GM23248 (cell line): ENCODE measurements at places on chromosomes 7 and 10.

DNA sequence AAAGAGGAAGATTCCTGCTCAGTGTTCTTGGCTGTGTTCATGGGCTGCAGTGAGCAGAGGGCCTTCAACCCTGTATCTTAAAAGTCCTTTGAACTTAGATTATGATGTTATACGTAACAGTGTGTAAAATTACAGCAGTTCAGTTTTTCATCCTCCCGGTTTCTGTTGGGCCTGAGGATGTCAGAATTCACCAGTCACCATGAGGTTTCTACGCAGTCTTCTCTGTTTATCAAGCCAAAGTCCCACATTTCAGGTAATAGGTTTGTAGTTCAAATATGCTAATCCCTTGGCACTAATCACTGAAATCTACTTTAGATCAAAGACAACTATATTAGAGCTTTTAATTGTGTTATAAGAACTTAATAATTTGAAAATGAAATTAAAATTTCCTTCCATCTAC is 24.9 kb downstream of the PLEKHA8 start:
- H3K4me3 ChIP-seq = no peak overlapping the region
- no peak overlapping the region for H3K27ac ChIP-seq
- no peaks in the 10 kb centered on the region for H3K4me1 ChIP-seq
- peaks cover 21% of the 10 kb centered on the region for H3K36me3 ChIP-seq
- no peak for DNase-seq
- no peaks in the 10 kb centered on the region for H3K27me3 ChIP-seq

GRCh38 chr7:103695521-103695920 is 249.5 kb upstream of the SLC26A5 start:
- H3K27ac ChIP-seq = no peak overlapping the region
- H3K36me3 ChIP-seq = no peaks in the 10 kb centered on the region
- no peaks in the 10 kb centered on the region for H3K4me1 ChIP-seq
- no peak overlapping the region for H3K4me3 ChIP-seq
- no peaks in the 10 kb centered on the region for H3K27me3 ChIP-seq

GRCh38 chr10:110410329-110411046 is 87.2 kb upstream of the DUSP5 start:
- peak overlapping the region; percentile 72 for H3K27ac ChIP-seq
- no peaks in the 10 kb centered on the region for H3K27me3 ChIP-seq
- peak; percentile 94 for DNase-seq
- peaks cover 57% of the 10 kb centered on the region for H3K4me1 ChIP-seq

DNA sequence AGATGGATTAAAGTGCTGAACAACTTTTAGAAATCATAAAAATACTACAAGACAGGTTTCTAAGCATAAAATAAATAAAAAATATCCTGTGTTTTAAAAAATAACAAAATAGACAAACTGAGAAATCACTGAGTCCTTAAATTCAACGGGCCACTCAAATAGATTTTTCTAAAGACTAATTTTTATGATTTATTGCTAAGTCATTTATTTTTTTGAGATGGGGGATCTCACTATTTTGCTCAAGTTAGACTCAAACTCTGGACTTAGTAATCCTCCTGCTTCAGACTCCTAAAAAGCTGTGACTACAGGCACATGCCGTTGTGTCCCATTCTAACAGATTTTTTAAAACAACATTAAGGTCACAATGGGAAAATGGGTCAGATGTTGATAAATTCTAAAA is 121.0 kb upstream of the THSD7A start:
- no peak for DNase-seq
- H3K27ac ChIP-seq = no peak overlapping the region
- H3K4me1 ChIP-seq = no peaks in the 10 kb centered on the region
- H3K27me3 ChIP-seq = no peaks in the 10 kb centered on the region

DNA sequence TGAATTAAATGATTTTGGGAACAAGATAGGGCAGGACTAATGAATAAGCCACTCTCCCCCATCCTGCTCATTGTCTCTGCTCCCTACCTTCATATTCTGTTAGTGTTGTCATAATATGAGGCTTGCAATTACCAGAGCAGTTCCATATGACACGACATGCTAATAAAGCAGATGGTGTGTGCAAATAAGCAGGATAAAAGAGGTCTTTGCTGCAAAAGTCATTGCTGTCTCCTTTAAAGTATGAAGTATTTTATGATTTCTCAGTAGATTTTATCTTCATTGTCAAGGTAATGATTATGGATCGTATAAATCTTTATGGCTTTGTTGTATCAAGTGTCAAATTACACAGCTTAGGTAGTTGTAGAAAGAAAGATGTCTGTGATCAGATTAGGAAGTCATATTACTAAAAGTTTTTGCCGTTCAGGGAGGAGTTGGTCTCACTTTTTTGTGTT is 114.8 kb downstream of the SDK1 start:
- no peak overlapping the region for H3K27ac ChIP-seq
- no peaks in the 10 kb centered on the region for H3K4me1 ChIP-seq
- no peaks in the 10 kb centered on the region for H3K27me3 ChIP-seq

GRCh38 chr7:91526404-91526803 is 262.2 kb downstream of the FZD1 start:
- DNase-seq = no peak
- no peak overlapping the region for H3K27ac ChIP-seq
- no peaks in the 10 kb centered on the region for H3K4me1 ChIP-seq
- no peak overlapping the region for H3K4me3 ChIP-seq

- DNase-seq = no peak
- H3K27me3 ChIP-seq = peaks cover 6% of the 10 kb centered on the region
- no peak overlapping the region for H3K27ac ChIP-seq
These were observed 37.7 kb upstream of the R3HCC1L start for GRCh38 chr10:98096731-98097130.

GRCh38 chr10:32376097-32376496 is 29.1 kb upstream of the EPC1 start:
- peaks cover 20% of the 10 kb centered on the region; the same call in 1 of the 2 replicates for H3K4me1 ChIP-seq
- peak; percentile 17 for DNase-seq
- H3K36me3 ChIP-seq = no peaks in the 10 kb centered on the region
- H3K27me3 ChIP-seq = no peaks in the 10 kb centered on the region
- no peak overlapping the region for H3K27ac ChIP-seq

DNA sequence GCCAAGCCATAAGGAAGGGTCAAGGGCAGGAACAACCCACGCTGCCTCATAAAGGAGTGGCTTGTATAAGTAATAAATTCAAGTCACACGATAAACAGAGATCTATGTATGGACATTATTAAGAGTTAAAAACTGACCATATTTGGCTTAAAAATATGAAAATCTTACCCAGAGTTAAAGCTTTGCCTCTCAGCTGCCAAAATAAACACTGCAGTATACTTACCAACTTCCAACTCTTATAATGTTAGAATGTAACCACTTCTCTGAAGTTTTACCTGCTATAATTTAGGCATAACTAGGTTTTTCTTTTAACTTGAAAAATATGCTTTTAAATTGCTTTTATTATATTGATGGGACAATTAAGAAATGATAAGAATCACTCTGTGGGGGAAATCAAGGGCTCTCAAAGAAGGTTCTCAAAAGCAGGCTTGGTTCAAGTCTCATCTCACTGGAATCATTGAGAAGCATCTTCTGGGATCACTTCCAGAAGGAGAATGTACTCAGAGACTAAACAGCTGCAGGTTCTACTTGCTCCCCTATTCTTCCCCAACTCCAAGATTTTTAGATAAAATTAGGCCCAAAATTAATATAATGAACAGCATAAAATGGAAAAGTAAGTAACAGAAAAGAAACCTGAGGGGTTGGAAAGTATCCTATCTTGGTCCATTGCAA is 16.1 kb upstream of the CAV2 start:
- H3K27ac ChIP-seq = no peak overlapping the region
- H3K4me1 ChIP-seq = peaks cover 5% of the 10 kb centered on the region
- H3K4me3 ChIP-seq = no peak overlapping the region
- H3K36me3 ChIP-seq = no peaks in the 10 kb centered on the region
- no peaks in the 10 kb centered on the region for H3K27me3 ChIP-seq

GRCh38 chr10:47183704-47184041 is 116.3 kb upstream of the GDF10 start:
- no peaks in the 10 kb centered on the region for H3K4me1 ChIP-seq
- peak; percentile 57 for DNase-seq
- H3K27me3 ChIP-seq = no peaks in the 10 kb centered on the region
- H3K4me3 ChIP-seq = no peak overlapping the region
- H3K27ac ChIP-seq = no peak overlapping the region
- H3K36me3 ChIP-seq = no peaks in the 10 kb centered on the region

GRCh38 chr10:106043863-106044262 is 1120.6 kb downstream of the SORCS1 start:
- H3K4me1 ChIP-seq = no peaks in the 10 kb centered on the region
- peak; percentile 46 for DNase-seq
- peak overlapping the region; percentile 24; the same call in 1 of the 2 replicates for H3K27ac ChIP-seq

- H3K4me1 ChIP-seq = peaks cover 28% of the 10 kb centered on the region
- no peak for DNase-seq
- no peaks in the 10 kb centered on the region for H3K27me3 ChIP-seq
- no peak overlapping the region for H3K4me3 ChIP-seq
- no peak overlapping the region for H3K27ac ChIP-seq
These were observed 41.5 kb downstream of the BAIAP2L1 start for GRCh38 chr7:98359395-98359794.

GRCh38 chr7:109308816-109309215 is 739.1 kb downstream of the DNAJB9 start:
- no peaks in the 10 kb centered on the region for H3K36me3 ChIP-seq
- no peaks in the 10 kb centered on the region for H3K4me1 ChIP-seq
- H3K27ac ChIP-seq = no peak overlapping the region

DNA sequence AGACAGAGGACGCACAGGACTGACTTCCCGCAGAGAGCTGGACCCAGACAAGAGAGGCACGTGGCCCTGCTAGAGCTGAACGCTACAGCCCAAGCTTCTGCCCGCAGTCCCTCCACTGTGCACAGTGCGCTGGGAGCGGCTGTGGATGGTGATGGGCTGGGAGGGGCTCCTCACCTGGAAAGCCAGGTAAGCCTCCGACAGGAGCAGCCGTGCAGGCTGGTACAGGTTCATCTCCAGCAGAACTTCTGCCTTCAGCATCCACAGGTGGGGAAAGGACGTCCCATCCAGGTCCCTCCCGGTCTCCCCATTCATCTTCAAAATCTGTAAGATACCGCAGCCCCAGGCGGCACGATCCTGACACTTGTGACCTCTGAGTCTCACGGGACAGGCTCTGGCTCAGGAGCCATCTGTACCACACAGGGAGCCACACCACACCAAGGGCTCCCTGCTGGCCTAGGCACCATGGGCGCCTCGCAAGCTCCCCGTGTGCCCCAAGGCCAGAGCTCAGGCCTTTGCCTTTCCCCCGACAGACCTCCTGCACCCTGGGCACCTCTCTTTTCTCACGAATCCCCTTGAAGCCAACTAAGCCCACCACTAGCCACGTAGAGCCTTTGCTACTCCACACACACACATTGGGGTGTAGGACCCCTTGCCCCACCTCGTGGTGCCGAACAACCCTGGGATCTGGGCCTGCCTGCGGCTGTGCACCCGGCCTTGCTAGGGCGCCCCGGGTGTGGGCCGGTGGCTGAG is 76.3 kb downstream of the CFAP46 start:
- H3K27ac ChIP-seq = no peak overlapping the region
- no peaks in the 10 kb centered on the region for H3K4me1 ChIP-seq
- no peaks in the 10 kb centered on the region for H3K36me3 ChIP-seq

- H3K27me3 ChIP-seq = no peaks in the 10 kb centered on the region
- peak; percentile 66 for DNase-seq
These were observed 67.8 kb downstream of the GSAP start for GRCh38 chr7:77348371-77348813.

DNA sequence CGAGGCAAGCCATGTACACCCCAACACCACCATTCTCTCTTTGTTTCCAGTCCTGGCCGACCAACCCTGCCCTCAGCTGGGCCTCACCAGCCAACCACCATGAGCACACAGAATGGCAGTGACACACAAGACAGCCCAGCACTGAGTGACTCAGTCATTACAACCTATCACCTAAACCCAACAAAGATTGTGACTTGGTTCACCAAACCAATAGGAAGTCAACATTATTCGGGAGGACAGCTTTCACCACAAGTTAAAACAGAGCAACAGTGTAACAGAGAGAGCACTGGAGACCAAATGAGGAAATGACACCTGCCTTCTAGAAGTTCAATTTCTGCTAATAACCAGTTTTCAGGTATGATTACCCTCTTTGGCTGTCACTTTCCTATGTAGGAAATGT is 72.1 kb downstream of the DNMBP start:
- DNase-seq = no peak
- H3K27ac ChIP-seq = no peak overlapping the region
- H3K36me3 ChIP-seq = peaks cover 3% of the 10 kb centered on the region; the same call in 1 of the 2 replicates
- no peak overlapping the region for H3K4me3 ChIP-seq
- H3K27me3 ChIP-seq = no peaks in the 10 kb centered on the region

DNA sequence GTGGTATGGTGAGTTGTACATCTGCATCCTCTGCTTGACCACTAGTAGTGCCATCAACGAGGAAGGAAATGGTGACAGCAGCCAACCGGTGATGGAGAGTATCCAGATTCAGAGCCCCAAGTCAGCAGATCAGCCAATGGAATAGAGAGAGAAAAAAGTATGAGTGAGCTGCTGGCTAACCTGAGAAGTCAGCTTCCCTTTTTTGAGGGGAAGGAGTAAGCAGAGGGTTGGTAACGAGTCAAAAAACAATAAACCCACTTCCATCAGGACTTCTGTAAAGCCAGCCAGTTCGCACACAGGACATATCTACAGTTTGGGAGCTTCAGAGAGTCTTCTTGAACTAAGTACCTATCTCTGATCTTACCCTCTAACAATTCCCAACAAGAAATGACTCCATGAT is 8.9 kb downstream of the SLC25A28 start:
- no peaks in the 10 kb centered on the region for H3K27me3 ChIP-seq
- H3K4me3 ChIP-seq = no peak overlapping the region
- no peak for DNase-seq
- H3K4me1 ChIP-seq = no peaks in the 10 kb centered on the region
- H3K36me3 ChIP-seq = peaks cover 25% of the 10 kb centered on the region

DNA sequence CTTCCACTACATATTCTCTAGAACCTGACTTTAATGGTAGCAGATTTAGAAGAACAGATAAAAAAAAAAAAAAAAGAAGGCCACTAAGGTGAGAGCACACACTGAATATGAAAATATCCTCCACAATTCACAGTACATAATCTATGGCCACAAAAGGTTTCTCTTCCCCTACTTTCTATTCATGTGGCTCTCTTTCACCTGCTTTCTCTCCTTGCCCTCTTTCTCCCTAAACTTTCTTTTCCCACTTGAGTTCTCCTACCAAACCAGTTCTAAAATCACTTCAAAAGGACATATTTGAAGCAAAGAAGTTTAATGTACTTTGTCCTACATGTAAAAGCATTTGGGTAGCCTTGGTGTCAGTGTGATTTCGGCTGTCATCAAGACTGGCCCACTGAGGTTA is 18.5 kb upstream of the DLX6 start:
- peaks cover 56% of the 10 kb centered on the region for H3K27me3 ChIP-seq
- no peak for DNase-seq
- no peak overlapping the region for H3K27ac ChIP-seq
- no peaks in the 10 kb centered on the region for H3K36me3 ChIP-seq
- no peak overlapping the region for H3K4me3 ChIP-seq
- no peaks in the 10 kb centered on the region for H3K4me1 ChIP-seq

- peak; percentile 74 for DNase-seq
- H3K4me3 ChIP-seq = no peak overlapping the region
- no peaks in the 10 kb centered on the region for H3K27me3 ChIP-seq
These were observed 168.9 kb upstream of the SH2B2 start for GRCh38 chr7:102117743-102118142.

- H3K4me3 ChIP-seq = no peak overlapping the region
- no peaks in the 10 kb centered on the region for H3K4me1 ChIP-seq
- peaks cover 3% of the 10 kb centered on the region; the same call in 1 of the 2 replicates for H3K27me3 ChIP-seq
These were observed 52.6 kb downstream of the ADCY1 start for GRCh38 chr7:45626441-45627430.
